ENCODE measurements at places on chromosomes 11 and 22.

GRCh38 chr11:130485983-130486382 lies 37.5 kb downstream of the ADAMTS15 start:
- DNase-seq = no peak

DNA sequence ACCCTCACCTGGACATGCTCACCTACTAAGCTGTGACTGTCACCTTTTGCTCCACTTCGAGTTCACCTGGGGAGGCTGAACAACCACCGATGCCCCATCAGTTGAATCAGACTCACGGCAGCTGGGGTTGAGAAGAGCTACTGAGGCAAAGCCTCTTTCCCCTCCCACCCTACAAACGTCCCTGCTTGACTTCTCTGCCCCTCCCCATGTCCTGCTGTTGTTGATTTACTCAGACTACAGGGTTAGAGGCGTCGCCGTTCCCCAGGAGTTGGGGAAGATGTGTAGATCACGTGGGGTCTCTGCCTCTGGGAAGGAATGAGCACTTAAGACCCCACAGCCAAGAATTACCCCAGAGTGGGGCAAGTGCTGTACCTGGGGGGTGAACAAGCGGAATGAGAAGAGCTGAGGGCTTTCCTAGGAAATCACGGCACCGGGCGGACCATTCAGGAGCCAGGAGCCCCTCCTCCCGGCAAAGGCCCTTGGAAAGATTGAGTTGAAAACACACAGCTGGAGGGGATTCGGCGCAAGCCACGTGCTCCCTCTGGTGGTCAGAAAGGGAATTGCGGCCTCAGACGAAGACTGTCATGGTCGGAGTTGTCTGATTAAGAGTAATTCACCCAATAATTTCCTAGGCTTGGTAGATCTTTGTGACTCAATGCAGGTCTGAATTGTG lies 7.0 kb downstream of the FXYD2 start:
- peak; percentile 70 for DNase-seq

DNA sequence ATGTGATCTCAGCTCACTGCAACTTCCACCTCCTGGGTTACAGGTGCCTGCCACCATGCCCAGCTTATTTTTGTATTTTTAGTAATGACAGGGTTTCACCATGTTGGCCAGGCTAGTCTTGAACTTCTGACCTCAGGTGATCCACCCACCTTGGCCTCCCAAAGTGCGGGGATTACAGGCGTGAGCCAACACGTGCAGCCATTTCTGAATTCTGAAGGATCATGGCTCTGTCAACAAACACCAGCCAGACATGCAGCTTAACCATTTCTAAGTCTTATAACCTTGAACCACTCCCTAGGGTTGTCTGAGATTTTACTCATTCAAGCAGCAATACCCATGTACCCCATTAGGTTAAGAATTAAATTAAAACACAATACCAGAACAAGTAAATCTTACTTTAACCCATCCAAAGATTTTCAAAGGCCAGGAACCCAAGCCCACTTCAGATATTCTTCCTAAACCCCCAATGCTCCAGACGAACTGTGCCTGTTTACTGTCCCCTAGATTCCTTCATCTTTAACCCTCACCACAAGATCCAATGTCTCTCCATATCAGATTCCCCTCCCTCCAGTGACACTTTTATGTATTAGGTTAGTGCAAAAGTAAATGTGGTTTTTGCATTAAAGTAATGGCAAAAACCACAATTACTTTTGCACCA lies 4.0 kb downstream of the RPS13 start:
- DNase-seq = no peak

- DNase-seq = no peak
Observed at GRCh38 chr11:70498171-70498571, 99.8 kb downstream of the CTTN start.

GRCh38 chr11:61924064-61924455 lies 6.7 kb upstream of the RAB3IL1 start:
- no peak for DNase-seq

GRCh38 chr22:28973352-28973751 lies 88.3 kb downstream of the C22orf31 start:
- no peak for DNase-seq

GRCh38 chr11:45100339-45100738 lies 46.1 kb upstream of the PRDM11 start:
- no peak for DNase-seq

DNA sequence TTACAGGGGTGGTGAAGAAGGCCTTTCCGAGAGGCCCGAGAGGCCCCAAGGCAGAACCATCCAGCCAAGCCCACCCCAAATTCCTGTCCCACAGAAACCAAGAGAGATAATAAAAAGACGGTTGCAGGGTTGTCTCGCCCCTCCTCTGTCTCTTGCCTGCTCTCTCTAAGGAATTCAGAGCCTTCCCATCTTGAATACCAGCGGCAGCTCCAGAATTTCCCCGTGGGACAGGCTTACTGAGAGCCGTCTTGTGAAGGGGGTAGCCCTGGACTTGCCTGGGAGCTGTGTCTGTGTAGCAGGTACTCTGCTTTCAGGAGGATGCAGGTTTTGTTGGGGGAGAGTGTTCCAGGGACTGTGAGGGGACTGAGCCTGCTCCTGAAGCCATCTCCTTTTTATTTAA lies 9.6 kb upstream of the EIF3D start:
- DNase-seq = no peak

- DNase-seq = no peak
Observed at GRCh38 chr11:125057693-125058016, 5.5 kb upstream of the SLC37A2 start.

GRCh38 chr11:23097891-23098290 lies 237.6 kb upstream of the CCDC179 start:
- DNase-seq = no peak

GRCh38 chr11:117473481-117474091 lies 145.9 kb downstream of the CEP164 start:
- no peak for DNase-seq

DNA sequence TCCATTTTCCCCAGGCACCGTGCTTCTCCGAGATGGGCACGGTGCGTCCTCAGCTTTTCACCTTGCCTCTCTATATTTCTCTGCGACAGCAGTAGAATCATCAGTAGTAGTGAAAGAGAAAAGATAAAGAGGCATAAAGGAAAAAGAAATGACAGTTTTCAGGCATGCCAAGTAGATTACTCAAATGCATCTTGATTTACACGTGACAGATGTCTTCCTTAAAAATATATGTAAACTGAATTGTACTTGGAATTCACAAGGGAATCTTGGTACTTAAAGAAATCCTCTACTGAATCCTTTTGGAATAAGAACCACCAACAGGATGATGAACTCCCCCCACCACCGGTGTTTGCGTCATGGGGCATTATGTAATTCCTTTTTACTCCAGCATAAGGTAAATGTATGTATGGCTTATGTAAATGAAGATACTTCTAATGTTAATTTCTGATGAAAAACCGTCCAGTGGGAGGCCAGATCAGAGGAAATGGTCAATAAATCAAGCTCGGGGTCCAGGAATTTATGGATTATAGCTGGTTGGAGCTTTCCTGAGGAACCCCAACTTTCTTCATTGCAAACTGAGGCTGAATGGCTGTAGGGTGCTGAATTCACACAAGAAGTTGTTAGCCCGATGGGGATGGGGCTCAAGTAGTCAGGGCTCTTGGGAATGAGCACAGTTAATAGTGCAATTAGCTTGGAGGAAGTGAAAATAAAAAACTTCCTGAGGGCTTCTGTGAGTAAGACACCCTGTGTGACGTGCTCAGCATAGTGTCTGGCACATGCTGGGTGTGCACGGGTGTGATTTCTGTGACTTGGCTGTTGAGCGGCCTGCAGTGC lies 630.4 kb downstream of the OPCML start:
- DNase-seq = no peak

DNA sequence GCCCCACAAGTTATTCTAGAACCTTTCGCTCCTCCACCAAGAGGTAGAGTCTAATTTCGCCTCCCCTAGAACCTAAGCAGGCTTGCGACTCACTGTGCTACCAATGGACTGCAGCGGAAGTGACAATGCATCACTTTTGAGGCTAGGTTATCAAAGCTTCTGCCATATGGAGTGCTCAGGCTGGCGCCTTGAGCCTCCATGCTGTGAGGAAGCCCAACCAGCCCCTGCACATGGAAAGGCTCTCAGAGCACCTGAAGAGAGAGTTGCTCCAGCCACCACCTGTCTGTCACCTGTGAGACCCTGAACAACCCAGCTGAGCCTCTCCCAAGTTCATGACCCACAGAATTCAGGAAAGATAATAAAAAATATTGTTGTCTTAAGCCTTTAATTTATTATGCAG lies 29.3 kb upstream of the CBX7 start:
- no peak for DNase-seq

GRCh38 chr22:49021131-49021925 lies 806.3 kb downstream of the BRD1 start:
- DNase-seq = no peak

DNA sequence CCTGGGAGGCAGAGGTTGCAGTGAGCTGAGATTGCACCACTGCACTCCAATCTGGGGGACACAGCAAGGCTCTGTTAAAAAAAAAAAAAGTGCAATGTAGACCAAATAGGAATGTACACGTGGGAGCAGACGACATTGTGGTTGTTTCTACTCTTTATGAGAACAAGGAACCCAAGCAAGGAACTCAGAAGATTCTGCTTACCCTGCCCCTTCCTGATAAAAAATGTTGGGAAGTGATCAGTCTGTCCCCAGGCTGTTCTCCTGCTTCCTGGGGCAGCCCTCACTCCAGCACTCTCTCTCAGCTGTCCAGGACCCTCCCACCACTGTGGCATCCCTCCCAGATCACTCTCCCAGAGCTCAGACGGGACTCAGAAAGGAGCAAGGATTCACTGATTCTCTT lies 31.8 kb downstream of the SLCO2B1 start:
- no peak for DNase-seq

GRCh38 chr22:26949193-26949592 lies 291.8 kb downstream of the MIAT start:
- DNase-seq = no peak

- DNase-seq = no peak
Observed at GRCh38 chr11:37496201-37496600, 898.2 kb upstream of the RAG2 start.

DNA sequence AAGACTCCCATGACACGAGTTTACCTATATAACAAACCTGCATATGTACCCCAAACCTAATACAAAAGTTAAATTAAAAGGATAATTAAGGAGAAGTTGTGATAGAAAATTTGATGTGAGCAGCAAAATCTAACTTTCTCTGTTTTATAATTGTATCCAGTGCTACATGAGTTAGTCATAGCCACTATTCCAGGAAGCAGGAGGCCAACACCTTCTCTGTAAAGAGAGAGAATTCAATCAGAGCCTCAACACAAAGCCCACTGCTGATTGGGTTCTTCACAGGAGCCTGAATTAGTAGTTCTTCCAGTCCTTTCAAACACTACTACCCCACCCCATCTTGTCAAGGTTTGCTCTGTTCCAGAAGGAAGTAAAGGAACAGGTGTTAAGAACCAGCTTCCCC lies 84.2 kb downstream of the BLID start:
- DNase-seq = no peak

- DNase-seq = no peak
Observed at GRCh38 chr11:70521475-70522308, 123.4 kb downstream of the CTTN start.

- no peak for DNase-seq
Observed at GRCh38 chr11:121352251-121352891, 59.8 kb downstream of the SC5D start.

DNA sequence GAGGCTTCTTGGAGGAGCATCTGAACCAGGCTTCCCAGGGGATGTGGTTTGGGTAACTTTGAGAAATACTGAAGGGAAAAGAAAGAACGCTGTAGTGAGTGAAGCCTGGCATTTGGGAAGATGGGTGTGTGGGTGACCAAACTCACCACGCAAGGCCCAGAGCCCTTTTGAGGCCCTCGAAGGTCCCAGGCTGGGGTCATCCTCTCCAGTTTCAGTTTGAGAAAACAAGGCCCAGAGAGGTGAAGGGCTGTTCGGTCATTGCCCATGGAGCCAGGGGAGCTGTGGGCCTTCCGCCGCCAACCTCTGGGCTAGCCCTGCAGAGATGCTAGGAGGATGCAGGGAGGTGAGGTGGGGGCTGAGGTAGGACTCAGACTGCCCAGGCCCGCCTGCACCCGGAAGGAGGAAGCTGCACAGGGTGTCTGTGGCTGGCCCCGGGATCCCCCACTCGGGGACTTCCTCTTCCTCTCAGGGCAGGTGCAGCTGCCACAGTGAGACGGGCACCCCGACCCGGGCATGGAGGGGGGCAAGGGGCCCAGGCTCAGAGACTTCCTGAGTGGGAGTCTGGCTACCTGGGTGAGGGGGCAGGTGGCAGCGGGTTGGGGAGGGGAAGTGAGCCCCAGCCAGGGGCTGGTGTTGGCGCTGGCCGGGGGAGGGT lies at the start of gene CCDC88B:
TSS of gene CCDC88B (plus strand) at position 451 of the 655 bp plus-strand sequence. CDS start at position 514, 63 bp downstream.
- peak; percentile 77 for DNase-seq

GRCh38 chr11:9825315-9825714 lies 161.4 kb downstream of the SWAP70 start:
- no peak for DNase-seq
